ENCODE measurements at places on chromosomes 3 and 15.

- DNase-seq = no peak
These were observed at the start of gene CLSTN2 for GRCh38 chr3:139935016-139935865. Gene CLSTN2, plus strand, starts transcription at chr3:139935185.

GRCh38 chr3:126442856-126443242 lies 32.8 kb downstream of the ZXDC start:
- DNase-seq = no peak

GRCh38 chr15:36818260-36818659 lies 238.8 kb downstream of the CDIN1 start:
- no peak for DNase-seq

- DNase-seq = no peak
These were observed 98.3 kb downstream of the ANO10 start for GRCh38 chr3:43523454-43524053.
